ENCODE measurements at places on chromosomes 1 and 21.

GRCh38 chr1:166902279-166902678 lies 26.2 kb upstream of the TADA1 start:
- no peak for DNase-seq

GRCh38 chr1:245772325-245772724 lies 617.5 kb downstream of the KIF26B start:
- no peak for DNase-seq

- no peak for DNase-seq
Observed at GRCh38 chr1:175922254-175922881, 179.0 kb upstream of the TNR start.

DNA sequence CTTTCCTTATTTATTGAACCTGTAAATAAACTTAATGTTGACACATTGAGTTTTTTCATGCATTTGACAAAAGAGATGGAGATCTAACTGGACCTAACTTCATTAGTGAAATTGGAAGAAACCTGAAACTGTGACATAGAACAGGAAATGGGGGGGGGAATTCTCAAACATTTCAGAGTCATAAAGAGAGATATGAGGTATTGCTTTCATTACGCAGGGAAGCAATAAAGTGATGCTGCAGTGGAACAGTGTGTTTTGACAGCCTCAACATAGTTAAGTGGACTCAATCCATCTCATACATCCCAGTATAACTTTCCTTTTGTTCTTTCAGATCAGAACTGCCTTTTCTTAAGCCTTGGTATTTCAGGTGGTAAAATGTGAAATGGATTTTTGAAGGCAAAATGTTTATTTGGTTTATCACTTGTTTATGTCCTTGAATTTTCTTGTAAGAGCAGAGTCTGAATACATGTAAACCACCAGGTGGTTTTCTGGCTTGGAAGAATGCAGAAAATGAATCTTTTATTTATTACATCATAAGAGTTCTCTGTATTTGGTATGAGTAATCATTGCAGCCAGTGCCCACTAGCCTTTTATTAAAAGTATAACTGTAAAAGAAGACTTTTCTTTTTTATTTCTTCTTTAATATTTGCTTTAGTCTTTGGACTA lies 132.5 kb downstream of the ZNF326 start:
- DNase-seq = no peak

GRCh38 chr1:99279525-99279924 lies 15.2 kb downstream of the PLPPR4 start:
- DNase-seq = no peak

GRCh38 chr1:202192770-202193613 lies 607 bp upstream of the LGR6 start:
- peak; percentile 60 for DNase-seq

DNA sequence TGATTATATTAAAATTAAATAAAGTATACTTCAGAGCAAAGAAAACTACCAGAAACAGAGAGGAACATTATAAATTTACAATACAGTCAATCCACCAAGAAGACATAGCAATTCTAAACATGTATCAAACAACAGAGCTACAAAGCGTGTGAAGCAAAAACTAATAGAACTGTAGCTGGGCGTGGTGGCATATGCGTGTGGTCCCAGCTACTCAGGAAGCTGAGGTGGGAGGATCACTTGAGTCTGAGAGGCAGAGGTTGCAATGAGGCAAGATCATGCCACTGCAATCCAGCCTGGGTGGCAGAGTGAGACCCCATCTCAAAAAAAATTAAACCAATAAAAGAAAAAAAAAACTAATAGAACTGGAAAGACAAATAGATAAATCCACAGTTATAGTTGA lies 12.3 kb downstream of the CCDC185 start:
- DNase-seq = no peak

DNA sequence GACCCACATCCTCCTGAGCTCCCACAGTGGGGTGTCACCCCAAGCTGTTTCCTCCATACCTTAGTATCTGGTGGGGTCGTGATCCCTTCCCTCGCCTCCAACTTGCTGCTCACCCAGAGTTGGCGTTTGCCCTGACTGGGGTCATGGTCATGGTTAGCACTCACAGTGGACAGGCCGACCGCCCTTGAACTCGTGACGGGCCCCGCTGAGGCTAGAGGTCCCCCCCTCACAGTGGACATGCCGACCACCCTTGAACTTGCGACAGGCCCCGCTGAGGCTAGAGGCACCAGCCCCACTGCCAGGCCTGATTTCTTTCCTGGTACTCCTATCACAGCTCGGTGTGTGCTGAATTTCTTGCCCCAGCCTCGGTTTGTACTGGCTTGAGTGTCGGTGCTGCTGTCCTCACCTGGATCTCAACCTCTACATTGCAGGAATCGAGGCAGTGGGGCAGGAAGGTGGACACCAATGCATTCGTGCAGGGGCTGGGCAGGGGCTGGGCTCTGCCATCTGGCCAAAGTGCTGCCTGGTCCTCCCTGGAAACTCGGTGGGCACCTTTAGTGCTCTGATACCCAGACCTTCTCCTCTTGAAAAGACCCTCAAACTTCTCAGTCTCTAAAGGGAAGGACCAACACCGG lies 37.5 kb upstream of the AJAP1 start:
- no peak for DNase-seq

GRCh38 chr21:32403201-32403777 lies 9.2 kb upstream of the EVA1C start:
- DNase-seq = peak; percentile 42

DNA sequence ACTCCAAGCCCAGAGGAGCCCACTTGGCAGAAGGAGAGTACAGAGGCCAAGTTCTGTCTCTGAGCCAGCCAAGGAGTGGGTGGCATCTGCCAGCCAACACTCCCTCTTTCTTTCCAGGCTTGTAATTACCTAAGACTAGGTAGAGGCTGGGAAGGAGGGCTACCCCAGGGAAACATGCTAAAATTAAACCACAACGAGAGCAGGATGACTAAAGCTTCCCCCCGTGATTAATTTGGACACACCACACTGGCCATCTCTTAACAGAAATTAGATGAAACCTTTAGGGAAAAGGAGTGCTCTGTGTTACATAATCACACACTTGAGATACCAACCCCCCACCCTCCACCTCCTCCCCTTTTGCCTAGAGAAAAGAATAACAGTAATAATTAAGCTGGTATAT lies 102.1 kb upstream of the ZC3H12A start:
- no peak for DNase-seq

GRCh38 chr1:37763791-37764413 lies 1.0 kb downstream of the EPHA10 start:
- DNase-seq = no peak

DNA sequence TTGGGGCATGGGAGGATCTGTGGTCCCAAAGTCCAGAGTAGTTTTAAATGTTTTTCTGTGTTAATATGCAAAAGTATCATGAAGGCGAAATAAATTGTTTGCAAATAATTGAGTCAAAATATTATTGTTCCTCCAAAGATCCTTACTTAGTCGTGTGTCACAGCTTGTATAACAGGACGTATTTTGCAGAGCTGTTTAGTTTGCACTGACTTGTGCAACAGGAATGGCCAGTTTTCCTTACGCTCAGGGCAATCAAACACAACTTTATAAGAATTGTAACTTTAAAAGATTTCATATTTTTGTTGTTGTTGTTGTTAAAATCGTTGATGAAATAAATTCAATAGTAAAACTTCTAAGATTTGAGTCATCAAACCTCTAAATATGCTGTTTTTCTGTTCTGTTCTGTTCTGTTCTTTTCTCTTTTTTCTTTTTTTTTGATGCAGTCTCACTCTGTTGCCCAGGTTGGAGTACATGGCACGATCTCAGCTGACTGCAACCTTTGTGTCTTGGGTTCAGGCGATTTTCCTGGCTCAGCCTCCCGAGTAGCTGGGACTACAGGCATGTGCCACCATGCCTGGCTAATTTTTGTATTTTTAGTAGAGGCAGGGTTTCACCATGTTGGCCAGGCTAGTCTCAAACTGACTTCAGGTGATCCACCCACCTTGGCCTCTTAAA lies 60.6 kb downstream of the UCK2 start:
- DNase-seq = no peak

GRCh38 chr1:110258734-110259133 lies 48.6 kb downstream of the KCNC4 start:
- DNase-seq = no peak

GRCh38 chr1:162599451-162599850 lies 32.8 kb upstream of the DDR2 start:
- DNase-seq = no peak

DNA sequence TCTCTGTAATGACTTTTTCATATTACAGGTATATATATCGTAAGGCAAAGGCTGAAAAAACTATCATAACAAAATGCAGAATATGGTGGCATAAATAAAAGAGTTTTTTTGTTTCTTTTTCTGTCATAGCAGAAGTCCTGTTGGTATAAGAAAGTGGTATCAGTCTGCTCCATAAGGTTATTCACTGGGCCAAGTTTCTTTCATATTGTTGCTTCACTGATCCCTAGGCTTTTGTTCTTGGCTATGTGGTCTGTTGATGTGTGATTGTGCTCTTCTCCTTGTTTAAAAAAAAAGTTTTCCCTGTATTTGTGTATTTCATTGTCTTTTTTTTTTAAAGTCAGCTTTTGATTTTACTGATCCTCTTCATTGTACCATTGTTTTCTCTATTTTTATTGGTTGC lies 26.0 kb downstream of the PTBP2 start:
- no peak for DNase-seq

- DNase-seq = no peak
Observed at GRCh38 chr1:223494926-223495645, 101.9 kb downstream of the CCDC185 start.

- DNase-seq = no peak
Observed at GRCh38 chr21:21046063-21046462, 47.9 kb downstream of the NCAM2 start.

DNA sequence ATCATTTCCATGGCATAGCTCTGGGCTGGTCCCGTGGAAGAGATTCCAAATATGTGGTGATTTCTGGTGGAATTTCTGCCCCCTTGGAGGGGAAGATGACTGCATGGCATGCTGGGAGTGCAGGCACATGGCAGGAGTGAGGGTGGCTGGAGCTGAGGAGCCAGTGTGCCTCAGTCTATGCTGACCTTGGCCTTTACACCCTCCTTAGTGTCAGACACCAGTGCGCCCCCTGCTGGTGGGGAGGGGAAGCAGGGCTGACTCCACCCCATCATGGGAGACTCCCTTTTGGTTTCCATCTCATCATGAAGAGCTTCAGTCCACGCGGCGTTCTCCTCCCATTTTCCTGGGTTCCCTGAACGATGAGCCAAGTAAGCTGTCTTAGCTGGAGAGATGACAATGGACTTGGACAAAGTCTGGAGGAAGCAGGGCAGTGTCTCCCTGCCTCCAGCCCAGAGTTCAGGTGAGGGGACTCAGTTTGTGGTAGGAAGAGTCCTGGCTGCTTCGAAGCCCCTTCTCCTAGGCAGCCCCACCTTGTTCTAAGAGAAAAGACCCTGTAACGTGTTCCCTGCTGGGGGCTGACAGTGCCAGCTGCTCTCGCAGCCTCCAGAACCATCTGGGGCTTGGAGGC lies 10.3 kb downstream of the ALX3 start:
- peak; percentile 81 for DNase-seq

DNA sequence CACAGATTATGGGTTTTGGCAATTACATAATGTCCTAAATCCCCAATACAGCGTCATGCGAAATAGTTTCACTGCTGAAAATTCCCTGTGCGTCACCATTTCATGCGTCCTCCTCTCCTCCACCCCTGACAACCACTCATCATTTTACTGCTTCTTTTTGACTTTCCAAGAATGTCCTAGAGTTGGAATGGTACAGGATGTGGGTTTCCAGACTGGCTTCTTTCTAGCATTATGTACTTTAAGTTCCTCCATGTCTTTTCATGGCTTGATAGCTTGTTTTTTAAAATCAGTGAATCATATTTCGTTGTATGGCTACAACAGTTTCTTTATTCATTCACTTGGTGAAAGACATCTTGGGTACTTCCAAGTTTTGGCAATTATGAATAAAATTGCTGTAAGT lies 7.4 kb downstream of the NBPF3 start:
- no peak for DNase-seq

- no peak for DNase-seq
Observed at GRCh38 chr1:63732666-63733065, 41.2 kb upstream of the ROR1 start.

DNA sequence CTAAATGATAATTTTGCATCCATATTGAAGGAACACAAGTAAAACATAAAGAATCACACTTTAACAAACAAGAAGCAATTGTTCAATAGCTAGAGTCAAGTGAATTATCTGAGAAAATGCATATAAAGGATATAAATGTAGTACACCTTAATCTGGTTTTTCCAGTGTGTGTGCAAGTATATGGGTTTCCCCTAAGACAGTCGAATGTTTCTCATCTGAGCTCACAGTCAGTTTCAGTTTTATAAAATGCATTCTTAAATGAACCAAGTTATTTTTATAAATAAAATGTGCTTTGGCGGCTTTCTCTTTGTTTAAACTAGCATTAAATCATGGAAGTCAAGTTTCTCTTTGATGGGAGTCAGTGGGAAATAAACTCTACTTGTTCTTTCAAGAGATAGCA lies 125.9 kb downstream of the PTPRC start:
- DNase-seq = no peak

GRCh38 chr1:245380790-245381535 lies 226.2 kb downstream of the KIF26B start:
- DNase-seq = no peak

DNA sequence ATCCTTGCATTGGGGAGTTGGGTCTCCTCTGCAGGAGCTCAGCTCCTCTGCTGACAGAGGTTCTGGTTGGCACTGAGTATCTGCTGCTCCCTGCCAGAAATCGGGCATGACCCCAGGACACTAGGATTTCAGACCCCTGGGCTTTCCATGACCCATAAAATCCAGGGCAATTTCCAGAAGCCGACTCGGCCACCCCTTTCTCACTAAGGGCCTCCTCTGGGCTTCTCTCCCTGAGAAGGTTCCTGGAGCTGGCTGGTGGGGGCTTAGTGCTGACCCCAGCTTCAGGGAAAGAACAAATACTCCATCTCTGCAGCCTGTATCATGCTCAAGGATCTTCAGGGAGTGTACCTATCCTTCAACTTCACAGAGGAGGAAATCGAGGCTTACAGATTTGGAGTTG lies 603.4 kb downstream of the PTPRU start:
- no peak for DNase-seq

- no peak for DNase-seq
Observed at GRCh38 chr1:247531937-247532336, 4.3 kb downstream of the OR2C3 start.

- no peak for DNase-seq
Observed at GRCh38 chr1:35454616-35455015, 102.6 kb downstream of the KIAA0319L start.

DNA sequence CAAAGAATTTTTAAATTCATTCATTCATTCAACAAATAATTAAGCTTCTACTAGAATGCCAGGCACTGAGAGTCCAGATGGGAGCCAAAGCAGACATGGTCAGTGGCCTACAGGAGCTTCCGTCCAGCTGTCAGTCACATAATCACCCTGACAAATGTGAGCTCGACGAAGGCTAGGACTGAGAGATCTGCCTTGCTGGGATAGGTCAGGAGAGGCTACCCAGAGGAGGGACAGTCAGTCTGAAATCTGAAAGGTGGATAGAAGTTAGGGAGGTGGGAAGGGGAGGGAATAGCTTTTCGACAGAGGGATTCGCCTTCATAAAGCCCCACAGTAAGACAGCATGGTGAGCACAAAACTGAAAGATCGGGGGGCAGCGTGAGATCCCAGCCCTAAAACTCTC lies 8.3 kb downstream of the EPHX1 start:
- no peak for DNase-seq

GRCh38 chr1:171929121-171929520 lies 87.8 kb downstream of the DNM3 start:
- no peak for DNase-seq

- peak; percentile 55 for DNase-seq
Observed at GRCh38 chr21:33231526-33231925, 1.8 kb downstream of the IFNAR2 start.

- no peak for DNase-seq
Observed at GRCh38 chr21:33078907-33079582, 9.1 kb downstream of the OLIG1 start.

- DNase-seq = no peak
Observed at GRCh38 chr1:182122256-182122912, 60.9 kb upstream of the ZNF648 start.

Measured in stimulated activated CD4-positive, alpha-beta T cell treated with anti-CD3 and anti-CD28 coated beads, Interleukin-4, amount 100 ng/mL, for 1 hour (primary cell).